ENCODE measurements at places on chromosomes 3 and 15.

DNA sequence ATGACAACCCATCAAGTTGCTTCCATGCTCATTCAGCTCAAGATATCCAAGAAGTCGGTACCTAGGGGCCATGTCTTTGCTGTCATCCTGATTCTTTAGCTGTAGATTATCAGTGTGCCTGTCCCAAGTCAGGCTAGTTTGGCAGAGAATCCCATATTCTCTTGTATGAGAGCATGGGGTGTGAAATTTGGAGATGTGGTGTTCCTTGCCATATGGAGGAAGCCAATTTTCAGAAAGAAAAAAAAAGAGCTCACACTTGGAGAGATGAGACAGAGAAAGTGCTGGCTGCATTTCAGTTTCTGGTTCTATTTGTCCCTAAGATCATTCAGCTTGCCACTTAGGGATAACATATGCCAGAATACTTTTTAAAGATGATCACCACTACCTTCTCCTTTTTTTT is 52.3 kb upstream of the SLC4A7 start:
- no peak for DNase-seq

DNA sequence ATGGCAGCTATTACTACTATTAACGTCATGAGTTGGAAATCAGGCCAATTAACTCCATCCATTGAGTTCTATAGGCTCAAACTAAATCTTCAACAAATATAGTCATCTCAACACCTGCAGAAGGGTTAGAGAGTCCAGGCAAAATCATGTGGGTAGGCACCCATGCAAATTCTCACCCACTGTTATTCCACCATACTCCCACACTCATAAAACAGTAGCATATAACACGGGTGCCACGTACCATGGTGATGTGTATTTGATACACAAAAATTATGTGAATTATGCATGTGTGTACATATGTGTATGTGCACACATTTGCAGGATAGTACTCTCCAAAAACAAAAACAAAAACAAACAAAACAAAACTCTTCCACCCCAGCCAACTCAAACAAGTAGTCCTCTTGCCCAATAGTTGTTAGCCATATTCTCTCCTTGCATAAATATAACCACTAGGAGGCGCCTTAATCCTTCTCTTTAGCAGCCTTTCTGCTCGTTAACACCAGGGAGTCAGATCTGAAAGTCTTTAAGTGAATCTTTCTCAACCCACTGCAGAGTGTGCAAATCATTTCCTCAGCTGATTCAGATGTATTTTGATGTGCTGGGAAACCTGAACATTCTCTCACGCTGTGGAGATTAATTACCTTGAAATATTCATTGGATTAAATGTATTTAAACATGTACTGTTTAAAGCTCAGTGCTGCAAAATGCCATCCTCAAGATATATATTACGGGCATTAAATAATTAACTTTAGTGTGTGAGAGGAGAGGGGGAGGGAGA is 38.0 kb upstream of the COPB2 start:
- peak; percentile 27 for DNase-seq

- DNase-seq = no peak
Observed at GRCh38 chr15:74226761-74227540, 9.2 kb upstream of the CCDC33 start.

GRCh38 chr3:162170581-162170980 is 674.0 kb downstream of the OTOL1 start:
- no peak for DNase-seq

DNA sequence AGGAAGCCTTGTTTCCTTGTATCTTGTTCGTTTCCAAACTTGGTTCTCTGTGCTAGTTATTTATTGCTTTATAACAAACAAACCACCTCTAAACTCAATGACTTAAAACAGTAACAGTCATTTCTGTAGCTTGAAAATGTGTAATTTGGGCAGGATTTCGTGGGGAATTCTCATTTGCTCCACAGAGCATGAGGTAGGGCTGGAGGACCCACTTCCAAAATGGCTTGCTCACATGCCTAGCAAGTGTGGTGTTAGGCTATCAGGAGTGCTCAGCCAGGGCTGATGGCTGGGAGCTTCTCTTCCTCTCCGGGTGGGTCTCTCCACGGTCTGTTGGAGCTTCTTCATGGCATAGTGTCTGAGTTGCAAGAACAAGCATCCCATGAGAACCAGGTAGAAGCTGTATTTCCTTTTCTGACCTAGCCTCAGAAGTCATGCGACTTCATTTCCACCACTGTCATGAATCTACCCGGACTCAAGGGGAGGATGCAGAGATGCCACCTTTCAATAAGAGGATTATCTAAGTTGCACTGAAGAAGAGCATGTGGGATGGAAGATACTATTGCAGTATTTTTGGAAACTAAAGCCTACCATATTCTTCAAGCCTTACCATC is 8.2 kb upstream of the TNIK start:
- no peak for DNase-seq

DNA sequence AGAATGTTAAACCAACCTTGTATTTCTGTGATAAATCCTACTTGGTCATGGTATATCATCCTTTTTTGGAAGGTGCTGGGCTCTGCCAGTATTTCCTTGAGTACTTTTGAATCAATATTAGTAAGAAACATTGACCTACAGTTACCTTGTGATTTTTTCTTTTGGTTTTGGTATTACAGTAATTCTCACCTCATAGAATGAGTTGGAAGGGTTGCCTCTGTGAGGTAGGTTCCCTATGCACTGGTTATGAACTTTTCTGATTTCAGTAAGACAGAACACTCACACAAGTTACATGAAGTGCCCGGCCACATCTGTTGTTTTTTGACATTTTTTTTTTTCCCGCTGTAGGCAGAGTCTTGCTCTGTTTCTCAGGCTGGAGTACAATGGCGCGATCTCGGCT is 20.0 kb downstream of the PCCB start:
- no peak for DNase-seq

- DNase-seq = no peak
Observed at GRCh38 chr15:23472678-23473077, 25.6 kb upstream of the GOLGA6L2 start.

DNA sequence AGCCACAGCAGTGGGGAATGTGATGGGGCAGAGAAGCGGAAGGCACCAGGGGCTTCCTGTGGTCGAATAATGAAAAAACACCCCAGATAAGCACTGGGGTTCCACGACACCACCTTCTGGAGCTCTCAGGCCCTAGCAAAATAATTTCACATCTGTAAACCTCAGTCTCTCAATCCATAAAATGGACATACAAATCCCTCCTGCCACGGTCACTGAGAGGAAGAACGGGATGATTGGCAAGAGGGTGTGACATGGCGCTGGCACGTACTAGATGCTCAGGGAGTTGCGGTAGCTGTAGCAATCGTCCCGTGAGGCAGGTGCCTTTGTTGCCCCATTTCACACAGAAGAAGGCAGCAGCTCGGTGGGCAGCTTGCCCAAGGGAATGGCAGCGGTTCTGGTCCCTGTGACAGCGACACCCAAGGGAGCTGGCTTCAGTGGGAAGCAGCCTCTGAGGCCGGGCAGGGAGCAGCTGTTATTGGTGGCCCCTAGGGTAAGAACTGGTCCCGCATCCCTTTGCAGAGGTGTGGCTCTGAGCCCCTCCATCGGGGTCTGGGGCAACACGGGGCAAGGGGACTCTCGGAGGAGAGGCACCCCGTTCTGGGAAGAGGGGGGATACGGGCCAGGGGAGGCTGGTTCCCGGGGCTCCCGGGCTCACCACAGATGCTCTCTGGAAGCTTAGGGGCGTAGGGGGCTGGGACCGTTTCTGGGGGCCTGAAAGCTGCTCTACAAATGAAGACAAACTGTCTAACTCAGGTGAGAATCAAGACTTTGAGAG is 114.0 kb upstream of the ALDH1A3 start:
- no peak for DNase-seq

- DNase-seq = no peak
Observed at GRCh38 chr3:159038405-159038804, 236.6 kb downstream of the MFSD1 start.

- DNase-seq = no peak
Observed at GRCh38 chr15:67002368-67002767, 63.0 kb upstream of the SMAD3 start.

- no peak for DNase-seq
Observed at GRCh38 chr3:13465236-13465873, 14.8 kb upstream of the HDAC11 start.

DNA sequence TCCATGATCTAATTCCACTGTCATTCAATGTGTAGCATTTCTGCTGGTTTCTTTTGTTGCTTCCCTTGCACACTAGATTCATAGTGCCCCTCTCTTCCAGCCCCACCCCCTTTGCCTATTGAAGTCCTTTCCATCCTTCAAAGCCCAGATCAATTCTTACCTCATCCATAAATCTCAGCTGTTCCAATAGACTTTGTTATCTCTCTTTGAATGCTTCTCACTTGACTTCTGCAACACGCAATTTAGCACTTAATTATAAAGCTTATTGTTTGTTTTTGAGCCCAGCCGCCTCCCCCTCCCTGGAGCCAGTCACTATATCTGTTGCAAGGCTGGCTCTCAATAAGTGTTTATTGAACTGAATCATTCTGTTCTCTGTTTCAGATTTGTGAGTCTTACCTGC is 174.6 kb upstream of the TBL1XR1 start:
- no peak for DNase-seq

GRCh38 chr3:171741377-171741776 is 68.9 kb downstream of the PLD1 start:
- no peak for DNase-seq

- peak; percentile 18 for DNase-seq
Observed at GRCh38 chr15:35289024-35289617, 204.0 kb upstream of the NANOGP8 start.

DNA sequence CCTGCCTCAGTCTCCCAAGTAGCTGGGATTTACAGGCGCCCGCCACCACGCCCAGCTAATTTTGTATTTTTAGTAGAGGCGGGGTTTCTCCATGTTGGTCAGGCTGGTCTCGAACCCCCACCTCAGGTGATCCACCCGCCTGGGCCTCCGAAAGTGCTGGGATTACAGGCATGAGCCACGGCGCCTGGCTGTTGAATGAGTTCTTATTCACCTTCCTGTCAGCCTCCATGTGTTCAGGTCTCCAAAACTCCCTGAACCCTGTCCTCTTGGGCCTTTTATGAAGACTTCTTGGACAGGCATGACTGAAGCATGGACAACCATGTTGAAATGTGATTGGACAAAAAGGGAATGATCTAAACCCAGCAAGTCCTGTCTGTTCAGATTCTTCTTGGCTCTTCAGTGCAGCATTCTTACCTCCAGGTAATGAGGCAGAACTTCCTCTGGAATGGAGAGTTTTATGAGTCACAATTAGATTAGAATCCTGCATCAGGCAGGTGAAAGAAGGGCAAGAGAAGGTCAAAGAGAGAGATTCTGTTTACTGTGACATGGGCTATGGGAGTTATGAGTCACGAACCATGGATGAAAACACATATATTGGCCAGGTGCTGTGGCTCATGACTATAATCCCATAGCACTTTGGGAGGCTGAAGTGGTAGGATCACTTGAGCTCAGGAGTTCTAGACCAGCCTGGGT is 23.1 kb upstream of the EIF4A2 start:
- DNase-seq = no peak

DNA sequence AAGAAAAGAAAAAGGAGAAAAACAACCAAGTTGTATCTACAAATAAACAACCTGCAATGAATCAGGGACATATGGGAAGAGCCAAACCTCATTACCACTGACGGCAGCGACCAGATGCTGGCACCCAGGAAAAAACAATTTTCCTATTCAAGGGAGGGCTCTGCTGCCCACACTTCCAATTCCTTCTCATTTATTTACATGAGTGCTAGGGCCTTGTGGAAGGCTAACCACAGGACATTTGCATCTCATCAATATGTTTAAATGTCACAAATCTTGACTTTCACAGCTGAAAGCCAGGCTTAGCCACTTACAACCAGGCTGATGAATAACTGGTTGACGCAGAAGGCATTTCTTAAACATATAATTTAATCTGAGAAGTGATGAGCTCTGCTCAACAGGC is 36.0 kb downstream of the RFTN1 start:
- DNase-seq = no peak

- no peak for DNase-seq
Observed at GRCh38 chr15:25176616-25176923, 221.8 kb downstream of the SNRPN start.

- DNase-seq = no peak
Observed at GRCh38 chr3:55172913-55173312, 245.1 kb upstream of the LRTM1 start.

DNA sequence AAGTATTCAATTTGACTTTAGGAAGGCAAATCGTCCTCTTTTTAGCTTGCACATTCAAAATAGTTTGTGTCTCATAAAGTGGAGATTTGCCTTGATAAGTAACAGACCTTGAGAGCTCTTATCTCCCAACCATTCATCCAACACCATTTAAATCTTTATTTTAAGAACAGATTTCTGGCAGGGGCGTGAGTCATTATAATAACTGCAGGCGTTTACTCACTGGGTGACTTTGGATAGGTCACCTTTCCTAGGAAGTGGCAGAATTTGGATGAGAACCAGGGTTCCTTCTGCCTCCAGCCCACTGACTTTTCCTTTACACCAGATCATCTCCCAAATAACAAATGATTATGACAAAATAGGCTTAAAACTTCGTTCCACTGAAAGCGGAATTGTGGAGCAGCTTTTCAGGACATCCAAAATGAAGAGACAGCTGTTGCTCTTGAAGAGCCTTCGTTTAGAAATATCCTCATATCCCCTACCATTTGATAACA is 5.0 kb downstream of the LMCD1 start:
- no peak for DNase-seq

GRCh38 chr15:57146506-57147201 is 228.2 kb downstream of the TCF12 start:
- peak; percentile 19 for DNase-seq

DNA sequence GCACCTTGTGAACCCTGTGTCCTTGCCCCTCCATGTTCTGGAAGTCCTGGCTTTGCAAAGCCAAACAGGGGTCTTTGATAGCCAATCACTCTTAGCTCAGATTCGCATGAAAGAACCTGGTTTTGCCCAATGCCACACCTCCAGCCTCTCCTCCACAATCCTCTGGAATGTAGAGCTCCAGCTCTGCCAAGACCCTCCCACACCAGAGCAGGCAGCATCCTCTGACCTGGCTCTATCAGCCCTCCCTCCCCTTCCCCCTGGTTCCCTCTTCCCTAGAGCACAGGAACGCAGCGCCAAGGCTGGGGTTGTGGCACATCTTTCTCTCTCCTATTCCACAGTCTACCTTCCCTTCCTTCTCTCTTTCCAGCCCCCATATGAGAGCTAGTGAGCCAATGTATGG is 133.3 kb downstream of the RPLP1 start:
- no peak for DNase-seq

DNA sequence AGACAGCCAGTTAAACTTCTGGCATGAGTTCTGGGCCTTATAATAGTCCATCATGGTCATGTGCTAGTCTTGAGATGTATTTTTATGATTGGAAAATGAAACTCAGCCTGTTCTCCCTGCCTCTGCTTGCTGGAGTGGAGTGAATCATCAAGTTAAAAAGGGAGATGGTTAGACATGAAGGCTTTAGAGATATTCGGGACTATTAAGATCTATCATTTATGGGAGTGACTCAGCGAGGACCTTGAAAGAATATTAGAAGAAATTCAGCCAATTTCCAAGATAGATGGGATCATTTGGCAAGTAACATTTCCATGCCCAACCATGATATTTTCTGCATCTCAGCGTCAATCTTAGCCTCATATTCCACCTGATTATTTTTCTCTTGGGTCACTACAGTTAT is 79.8 kb downstream of the AGBL1 start:
- no peak for DNase-seq
